ENCODE measurements at places on chromosomes 4 and X.

DNA sequence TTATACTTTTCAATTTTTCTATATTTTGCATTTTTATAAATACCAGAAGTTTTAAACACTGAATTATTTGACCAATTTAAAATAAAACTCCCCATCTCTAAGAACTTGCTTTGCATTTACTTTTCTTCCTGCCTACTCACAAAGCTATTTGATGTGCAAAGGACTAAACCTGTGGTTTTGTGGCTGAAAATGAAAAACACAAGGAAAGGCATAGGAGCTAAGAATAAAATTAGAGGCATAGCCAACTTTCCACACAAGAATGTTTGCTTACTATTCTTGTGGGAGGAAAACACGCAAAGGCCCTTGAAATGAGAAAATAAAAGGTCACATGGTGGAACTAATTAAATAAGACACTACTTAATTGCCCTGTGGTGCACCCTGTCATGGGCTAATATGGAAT is 221.2 kb downstream of the KLHL13 start:
- no peak for DNase-seq

DNA sequence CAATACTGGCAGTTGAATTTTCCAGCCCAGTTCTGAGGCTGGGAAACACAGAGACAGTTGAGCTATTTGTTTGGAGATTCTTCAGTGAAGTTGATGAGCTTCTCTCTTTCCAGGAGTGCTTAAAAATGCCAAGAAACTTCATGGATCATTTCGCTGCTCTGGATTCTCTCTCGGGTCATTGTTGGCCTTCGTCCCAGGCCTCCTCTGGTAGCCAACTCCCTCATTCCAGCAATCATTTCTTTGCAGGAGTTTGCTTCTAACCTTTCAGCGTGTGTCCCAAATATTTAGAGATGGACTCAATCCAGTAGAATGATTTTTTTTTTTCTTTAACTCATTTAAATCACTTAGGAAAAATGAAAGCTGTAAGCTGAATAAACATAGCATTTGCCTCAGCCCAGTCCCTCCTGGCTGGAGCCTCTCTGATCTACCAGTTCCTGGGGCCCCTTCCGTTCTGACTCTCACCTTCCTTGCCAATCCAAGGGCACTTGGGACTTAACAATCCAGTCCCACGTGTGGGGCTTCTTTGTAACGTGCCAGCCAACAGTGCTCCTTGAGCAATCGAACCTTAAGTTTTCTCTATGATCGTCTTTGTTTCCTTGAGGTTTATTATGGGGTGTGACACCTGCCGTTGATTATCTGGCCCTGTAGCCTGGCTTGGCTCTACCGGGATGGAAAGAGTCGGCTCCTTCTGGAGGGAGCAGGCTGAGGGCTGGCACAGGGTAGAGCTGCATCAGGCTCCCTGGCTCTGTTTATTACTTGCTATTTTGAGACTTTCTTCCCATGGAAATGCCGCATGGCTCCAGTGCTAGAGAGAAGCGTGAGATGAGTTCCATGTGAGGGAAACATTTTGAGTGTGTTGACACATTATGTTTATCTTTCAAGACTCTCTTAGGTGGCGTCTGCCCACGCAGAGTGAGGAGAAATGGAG is 80.4 kb upstream of the GPC4 start:
- no peak for DNase-seq

DNA sequence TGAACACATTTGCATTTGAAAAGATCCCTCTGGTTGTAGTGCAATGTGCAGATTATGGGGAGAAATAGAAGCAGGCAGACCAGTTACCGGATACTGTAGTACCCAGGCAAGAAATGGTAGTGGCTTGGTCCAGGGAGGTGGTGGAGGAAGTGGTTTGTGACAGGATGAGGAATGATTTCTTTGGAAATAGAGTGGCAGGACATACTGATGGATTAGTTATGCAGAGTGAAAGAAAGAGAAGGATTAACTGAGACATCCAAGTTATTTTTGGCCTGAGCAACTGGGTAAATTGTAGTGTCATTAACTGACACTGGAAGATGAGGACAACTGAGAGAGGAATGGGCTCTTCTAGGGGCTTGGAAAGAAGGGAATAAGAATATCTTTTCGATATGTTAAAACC is 139.7 kb downstream of the CFAP299 start:
- no peak for DNase-seq

DNA sequence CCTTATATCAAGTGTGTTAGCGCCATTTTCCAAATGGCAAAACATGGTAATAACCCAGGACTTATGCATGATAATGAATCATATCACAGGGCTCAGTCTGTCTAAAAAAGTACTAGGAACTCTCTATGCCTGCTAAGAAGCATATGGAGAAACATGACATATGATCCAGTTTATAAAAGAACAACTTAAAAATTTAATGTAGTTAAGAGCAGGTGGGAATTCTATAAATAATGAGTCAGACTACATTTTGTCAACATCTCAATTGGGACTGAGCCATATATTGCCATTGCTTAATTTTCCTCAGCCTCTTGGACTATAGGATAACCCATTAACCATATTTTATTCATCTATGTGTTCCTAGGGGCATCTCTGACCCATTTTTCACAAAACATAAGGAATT is 360.4 kb upstream of the AGA start:
- DNase-seq = no peak

- no peak for DNase-seq
These were observed 4.6 kb upstream of the DGKK start for GRCh38 chrX:50475208-50475607.

- DNase-seq = no peak
These were observed 119.5 kb upstream of the AFF2 start for GRCh38 chrX:148380650-148381561.

GRCh38 chr4:152708796-152709195 is 29.0 kb upstream of the TMEM154 start:
- DNase-seq = no peak

GRCh38 chr4:158799856-158800255 is 31.0 kb downstream of the FNIP2 start:
- no peak for DNase-seq

DNA sequence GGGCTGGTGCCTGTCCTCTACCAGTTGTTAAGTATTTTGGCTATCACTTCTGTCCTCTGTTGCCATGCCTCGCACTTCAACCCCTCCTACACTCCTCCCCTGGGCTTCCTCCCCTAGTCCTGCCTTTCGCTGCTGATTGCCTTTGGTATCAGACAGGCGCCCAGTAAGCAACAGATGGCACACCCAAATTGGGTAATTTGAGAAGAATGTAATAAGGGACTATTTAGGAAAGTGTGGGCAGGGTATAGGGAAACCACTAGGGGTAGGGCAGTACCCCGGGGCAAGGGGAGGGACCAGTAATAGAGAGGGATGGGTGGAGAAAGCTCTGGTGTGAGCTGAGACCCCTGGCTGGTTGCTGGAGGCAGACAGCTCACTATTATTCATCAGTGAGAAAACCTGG is 172.7 kb upstream of the USP9X start:
- no peak for DNase-seq

GRCh38 chr4:108529984-108530905 is 90.1 kb upstream of the RPL34 start:
- DNase-seq = no peak

GRCh38 chr4:140818433-140818832 is 62.2 kb upstream of the TBC1D9 start:
- no peak for DNase-seq

DNA sequence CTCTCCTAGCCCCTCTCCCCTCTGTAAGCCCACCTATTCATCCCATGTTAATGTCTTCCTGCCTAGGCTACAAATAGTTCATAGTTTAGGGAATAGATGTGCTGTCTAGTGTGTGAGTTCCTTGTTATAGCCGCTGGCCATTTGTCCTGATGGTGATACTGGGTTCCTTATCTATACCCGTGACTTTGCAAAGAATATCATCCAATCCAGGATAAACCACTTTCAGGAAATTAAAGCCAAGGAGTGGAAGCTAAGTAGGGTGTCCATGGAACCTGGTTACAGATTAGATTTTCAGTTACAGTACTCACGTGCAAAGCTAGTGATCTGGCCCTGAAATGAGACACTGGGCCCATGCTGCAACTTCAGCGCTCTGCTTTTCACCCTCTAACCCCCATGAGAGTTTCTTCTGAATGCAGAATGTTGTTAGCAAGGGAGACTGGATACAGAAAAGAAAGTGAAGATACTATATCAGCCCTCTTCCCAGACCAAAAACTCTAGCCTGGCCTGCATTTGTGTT is 111.4 kb downstream of the TMEM164 start:
- no peak for DNase-seq

DNA sequence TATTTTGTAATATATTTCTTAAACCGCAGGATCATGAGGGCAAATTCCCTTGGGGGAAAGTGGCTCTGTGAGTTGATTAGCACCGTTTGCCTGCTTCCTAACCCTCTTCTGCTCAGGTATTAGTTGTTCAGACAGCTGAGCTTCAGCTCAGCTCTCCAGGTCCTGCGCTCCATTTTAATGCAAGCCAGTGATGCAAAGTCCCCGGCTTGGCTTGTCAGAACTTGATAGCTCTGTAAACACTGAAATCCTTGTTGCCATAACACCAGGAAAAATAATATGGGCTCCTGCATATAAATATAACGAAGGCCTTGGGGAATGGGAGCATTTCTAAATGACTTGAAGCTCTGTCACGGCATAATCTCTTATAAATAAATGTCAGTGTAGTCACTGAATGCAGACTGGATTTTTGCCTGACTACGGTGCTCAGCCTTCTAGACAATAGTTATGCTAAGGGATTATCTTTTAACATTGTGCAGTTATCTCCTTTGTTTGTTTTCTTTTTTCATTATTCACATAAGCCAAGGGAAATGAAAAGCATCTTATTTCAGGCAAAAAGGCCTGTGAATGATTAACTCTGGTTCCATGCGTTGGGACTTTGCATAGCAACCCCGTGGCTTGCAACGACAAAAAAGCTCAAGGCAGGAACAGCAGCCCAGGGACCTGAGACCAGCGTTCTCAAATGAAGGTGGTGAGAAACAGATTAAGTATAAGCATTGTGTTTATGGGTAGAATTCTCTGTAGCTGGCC is 253.2 kb downstream of the SPRY1 start:
- no peak for DNase-seq

- no peak for DNase-seq
These were observed 750 bp downstream of the ARMCX5 start for GRCh38 chrX:102599951-102600579.

- DNase-seq = no peak
These were observed 1080.9 kb downstream of the FAT4 start for GRCh38 chr4:126395664-126396063.

DNA sequence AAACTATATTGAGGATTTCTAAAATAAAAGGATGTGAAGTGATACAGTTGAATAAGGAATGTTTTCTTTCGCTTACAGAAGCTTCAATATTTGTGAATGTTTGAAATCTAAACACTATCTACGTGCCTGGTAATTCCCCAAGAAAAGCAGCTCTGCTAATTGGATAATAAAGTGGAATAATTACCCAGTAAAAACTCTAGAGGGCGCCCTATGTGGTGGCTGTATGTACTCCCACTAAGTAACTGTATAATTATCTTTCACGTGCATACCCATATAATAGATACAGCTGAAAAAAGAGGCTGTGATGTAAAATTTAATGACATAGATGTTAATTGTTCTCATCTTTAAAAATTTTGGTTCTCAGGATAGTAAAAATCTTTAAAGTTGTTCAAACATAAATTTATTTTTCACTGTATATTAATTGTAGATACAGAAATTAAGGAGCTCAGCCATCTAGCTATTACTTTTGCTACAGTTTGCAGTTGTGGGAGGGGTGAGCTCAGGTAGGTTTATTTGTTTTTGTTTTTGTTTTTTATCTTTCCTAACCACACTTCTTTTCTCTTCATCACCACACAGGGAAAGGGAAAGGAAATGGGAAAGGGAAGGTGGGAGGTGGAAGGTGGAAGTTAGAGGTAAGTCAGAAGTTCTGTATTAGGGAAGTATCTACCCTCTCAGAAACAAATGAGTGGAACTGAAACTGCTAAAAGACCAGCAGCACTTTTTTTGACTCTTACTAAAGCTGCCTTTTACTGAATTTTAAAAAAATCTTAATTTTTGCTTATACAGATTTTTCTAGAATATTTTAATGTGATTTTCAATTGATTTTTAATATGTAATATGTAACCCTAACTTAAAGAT is 151.7 kb upstream of the RPS6KA6 start:
- no peak for DNase-seq

GRCh38 chr4:105637408-105638176 is 70.9 kb downstream of the INTS12 start:
- DNase-seq = no peak

- DNase-seq = no peak
These were observed 1489.4 kb downstream of the RAPGEF2 start for GRCh38 chr4:160592258-160592657.

DNA sequence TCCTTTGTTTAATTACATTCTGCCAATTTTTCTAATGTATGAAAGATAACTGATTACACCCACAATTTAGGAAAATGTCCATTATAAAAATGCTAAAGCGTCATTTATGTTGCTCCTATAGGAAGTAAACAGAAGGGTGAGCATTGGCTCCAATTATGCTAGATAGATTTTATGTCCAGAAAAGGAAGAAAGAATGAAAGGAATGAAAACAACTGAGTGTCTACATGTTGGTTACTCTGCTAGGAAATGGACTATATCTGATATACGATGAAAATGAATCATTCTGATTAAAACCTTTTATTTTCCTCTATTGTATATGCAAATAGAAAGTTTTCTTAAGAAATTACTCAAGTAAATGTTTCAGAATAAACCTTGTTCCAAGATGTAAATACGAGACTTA is 1.6 kb downstream of the ENAM start:
- DNase-seq = no peak

DNA sequence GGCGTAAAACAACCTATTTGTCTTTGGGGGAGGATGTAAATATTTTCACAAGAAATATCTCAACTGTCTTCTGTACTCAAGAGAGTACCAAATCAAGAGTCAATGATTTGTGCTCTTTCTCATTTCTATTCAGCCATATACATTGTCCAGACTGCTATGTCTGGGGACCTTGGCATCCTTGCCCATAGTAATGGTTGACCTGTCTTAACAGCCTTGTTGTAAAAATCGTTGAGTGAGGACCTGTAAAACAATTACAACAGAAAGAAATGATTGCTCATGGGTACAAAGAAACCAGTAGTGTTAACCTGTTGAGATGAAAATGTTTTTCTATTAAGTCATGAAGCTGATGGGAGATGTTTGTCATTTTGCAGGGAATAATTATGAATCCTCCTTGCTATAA is 56.6 kb downstream of the LNX1 start:
- no peak for DNase-seq

GRCh38 chr4:152308951-152309350 is 226.9 kb downstream of the FBXW7 start:
- DNase-seq = no peak

GRCh38 chr4:187469627-187470026 is 525.9 kb upstream of the ZFP42 start:
- DNase-seq = no peak

DNA sequence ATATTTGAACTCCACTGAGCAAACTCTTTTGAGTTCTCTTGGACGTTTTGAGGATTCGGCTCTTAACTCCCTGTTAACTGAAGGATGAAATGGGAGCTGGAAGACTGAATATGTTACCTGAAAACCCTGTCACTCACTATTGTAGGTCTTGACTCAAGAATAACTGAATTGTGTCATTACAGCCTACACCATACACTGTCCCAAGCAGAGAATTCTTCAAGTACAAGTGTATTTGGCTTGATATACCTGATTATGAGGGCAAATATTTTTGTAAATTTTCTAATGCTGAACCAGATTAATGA is 276.1 kb downstream of the CFAP299 start:
- no peak for DNase-seq

Data from stimulated activated CD8-positive, alpha-beta memory T cell treated with anti-CD3 and anti-CD28 coated beads, Interleukin-4, amount 100 ng/mL, for 1 hour (primary cell).